ENCODE measurements at places on chromosomes 5 and 9.
A peak's percentile ranks its signal among the peaks of the same experiment; 100 is the strongest.

DNA sequence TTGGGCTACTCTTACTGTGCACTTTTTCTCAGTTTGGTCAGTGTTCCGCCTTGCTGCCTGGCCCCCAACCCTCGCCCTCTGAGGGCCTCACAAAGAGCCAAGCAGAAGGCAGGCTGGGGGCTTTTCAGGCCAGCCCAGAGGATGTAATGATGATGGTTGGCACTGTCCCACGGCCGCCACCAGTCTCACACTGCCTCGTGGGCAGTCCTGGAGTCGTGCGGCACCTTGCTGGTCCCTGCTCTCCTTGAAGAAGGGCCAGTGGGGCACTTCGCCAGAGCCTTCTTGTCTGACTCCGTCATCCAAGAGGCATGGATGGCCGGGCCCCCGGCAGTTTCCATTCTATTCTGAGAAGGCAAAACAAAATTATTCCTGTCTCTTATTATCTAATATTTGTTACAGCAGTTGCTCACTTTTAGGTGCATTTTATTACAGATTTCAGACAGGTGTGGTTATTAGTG lies 21.0 kb downstream of the TENT4A start:
- DNase-seq, result peak; percentile 56

DNA sequence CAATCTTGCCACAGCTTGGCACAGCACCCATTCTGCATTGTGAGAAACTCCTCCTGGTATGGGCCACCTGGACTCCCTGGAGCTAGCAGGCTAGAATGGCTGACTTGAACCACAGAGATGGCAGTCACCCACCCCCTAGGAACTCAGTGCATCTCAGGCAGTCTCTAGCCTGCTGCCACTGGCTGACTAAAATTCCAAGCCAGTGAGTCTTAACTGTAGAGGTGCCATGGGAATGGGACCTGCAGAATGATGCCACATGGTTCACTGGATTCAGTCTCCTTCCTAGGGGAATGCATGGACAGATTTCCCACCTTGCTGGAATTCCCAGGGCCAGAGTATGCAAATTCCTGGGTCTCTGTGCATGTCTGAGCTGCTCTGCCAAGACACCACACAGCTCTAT lies 382.9 kb downstream of the MAN2A1 start:
- no peak for DNase-seq

DNA sequence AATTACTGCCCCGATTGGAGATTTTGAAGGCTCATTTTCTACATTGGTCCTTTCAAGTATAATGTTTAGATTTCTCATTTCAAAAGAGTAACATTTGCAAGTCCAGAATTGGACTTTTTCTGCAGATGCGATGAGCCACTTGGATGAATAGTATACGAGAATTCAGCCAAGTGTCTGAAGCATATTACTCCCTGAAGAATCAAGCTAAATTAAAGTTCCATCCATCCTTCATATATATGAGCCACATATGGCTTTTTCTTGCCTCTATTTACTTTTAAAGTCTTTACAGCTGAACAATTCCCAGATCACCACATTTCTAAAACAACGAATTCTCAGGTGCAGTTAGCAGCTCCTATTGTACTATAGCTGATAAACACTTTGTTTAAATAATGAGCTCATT lies 288.7 kb downstream of the CEMIP2 start:
- no peak for DNase-seq

- no peak for DNase-seq
Measured at GRCh38 chr9:117719161-117719920, 15.1 kb downstream of the TLR4 start.

GRCh38 chr9:16459421-16460148 lies 410.9 kb downstream of the BNC2 start:
- DNase-seq, result no peak

GRCh38 chr5:147508711-147509040 lies 1.2 kb downstream of the DPYSL3 start:
- DNase-seq, result no peak

DNA sequence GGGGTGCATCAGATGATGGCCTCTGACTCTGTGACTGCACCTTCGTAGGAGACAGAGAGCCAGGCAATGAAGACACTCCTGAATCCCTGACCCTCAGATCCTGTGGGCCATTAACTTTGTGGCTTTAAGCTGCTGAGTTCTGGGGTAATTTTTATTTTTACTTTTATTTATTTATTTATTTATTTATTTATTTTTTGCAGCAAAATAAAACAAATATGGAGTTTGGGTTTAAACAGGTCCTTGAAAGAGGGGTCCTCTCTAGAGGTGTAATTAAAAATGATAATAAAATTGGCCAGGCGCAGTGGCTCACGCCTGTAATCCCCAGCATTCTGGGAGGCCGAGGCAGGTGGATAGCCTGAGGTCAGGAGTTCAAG lies 104.9 kb upstream of the RAPGEF1 start:
- no peak for DNase-seq

- no peak for DNase-seq
Measured at GRCh38 chr9:78778318-78778717, 481.4 kb downstream of the PSAT1 start.

GRCh38 chr9:70435948-70436347 lies 21.5 kb upstream of the KLF9 start:
- peak; percentile 77 for DNase-seq

DNA sequence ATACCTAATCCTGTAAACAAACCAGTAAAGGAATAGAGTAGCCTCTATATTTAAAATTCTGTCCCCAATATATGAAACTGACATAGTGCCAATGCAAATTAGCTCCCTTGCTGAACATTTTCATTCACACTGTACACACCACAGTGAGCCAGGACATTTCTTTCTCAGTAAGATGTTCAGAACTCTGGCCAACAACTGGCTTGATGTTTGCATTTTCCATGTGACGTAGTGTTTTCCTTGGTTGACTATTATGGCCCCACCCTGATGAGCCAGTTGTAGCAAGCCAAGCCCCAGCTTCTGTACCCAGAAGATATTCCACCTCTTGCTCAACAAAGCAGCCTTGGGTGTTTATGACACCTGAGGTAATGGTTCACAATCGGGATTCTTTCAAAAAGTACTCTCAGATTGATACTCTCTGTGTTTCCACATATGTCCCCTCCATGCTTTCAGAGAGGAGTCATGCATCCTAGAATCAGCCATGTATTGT lies 17.7 kb upstream of the ANXA1 start:
- DNase-seq, result peak; percentile 16

DNA sequence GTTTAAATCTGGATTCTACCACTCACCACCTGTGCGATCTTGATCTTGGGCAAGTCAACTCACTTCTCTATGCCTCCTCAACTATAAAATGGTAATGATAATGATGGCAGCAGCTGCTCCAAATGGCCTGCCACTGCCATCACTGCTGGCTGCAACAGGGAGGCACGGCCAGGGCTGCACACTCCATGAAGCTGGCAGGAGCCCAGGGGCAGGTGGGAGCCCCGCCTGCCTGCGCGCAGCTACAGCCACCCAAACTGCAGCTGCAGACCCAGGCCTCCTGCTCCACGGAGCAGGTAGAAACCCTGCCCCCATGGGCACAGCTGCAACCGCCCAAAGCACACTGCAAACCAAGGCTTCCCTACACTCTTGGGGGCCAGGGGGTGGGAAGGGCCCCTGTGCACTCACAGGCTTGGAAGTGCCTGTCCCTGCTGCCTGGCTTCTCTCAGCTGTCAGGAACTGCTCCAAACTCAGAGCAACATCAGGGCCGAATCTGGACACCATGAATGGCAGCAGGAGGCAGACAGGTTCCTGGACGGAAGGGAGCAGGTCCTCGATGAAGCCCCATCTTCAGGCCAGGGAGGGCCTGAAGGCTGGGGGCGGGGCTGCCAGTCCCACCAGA lies 57.6 kb downstream of the PRELID2 start:
- no peak for DNase-seq

GRCh38 chr9:110939047-110939446 lies 99.2 kb downstream of the LPAR1 start:
- DNase-seq, result no peak

- no peak for DNase-seq
Measured at GRCh38 chr5:75571547-75571946, 39.7 kb upstream of the ANKDD1B start.

- no peak for DNase-seq
Measured at GRCh38 chr5:172791286-172791685, 20.3 kb upstream of the DUSP1 start.

DNA sequence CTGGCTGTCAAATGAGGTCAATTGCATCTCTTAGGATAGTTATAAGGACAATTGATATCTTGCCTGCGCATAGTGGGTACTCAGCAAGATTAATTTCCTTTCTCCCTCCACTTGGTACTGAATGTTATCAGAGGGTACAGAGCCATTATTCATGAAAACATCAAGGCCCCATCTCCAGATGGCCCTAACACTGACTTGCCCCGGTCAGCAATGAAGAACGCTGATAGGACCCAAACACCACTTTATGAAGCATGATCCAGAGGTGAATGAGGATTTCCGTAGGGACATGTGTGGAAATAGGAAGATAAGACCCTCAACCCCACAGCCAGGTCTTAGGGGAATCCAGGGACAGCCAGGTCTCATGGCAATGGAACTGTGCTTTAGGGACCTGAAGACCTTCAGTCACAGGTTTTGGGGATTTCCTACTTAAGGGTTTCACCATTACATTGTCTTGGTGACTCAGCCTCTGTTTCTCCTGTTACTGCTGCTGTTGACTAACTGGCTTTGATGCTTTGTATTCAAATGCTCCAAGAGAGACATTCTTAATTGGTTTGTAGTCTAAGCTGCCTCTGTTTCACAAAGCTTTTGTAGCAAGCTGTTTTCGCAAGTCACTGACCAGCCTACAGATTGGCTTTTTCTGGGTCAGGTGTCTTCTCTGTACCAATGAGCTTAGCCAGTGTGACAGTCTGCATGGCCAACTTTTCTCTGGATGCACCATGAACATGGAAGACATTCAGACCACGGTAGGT lies 35.3 kb upstream of the IQGAP2 start:
- peak; percentile 72 for DNase-seq

Measured in iris pigment epithelial cell (primary cell).